ENCODE measurements at places on chromosomes 6 and 20.

GRCh38 chr20:61573415-61574305 lies 321.6 kb downstream of the CDH4 start:
- no peak for DNase-seq

DNA sequence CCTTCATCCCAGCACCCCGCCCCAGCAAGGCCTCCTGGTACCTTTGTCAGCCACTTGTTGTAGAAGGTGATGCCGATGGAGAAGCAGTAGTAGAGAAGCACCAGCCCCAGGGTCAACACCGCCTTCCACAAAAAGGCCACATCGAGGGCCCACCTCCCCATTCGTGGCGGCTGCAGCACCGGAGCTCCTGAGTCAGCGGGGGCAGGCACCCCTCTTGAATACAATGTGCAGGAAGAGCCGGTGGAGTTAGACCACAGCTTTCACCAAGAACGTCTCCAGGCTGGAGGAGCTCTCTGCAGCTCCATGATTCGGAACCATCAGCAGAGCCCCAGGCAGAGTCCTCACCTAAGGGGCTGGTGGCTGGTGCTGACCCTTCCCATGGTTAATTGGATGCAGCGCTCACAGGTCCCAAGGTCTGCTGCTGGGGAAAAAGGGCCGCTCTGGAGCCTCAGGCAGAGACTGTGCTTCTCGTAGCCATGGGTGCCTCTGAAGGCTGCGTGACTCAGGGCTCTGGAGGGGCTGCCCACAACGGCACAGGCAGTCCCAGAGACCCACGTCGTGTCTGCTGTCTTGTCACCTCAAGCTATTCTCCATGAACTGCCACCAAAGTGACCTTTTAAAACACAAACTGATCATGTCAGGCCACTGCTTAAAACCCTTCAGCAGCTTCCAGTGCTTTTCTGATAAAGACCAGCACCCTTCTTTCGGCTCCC lies 47.9 kb downstream of the ELMO2 start:
- no peak for DNase-seq

DNA sequence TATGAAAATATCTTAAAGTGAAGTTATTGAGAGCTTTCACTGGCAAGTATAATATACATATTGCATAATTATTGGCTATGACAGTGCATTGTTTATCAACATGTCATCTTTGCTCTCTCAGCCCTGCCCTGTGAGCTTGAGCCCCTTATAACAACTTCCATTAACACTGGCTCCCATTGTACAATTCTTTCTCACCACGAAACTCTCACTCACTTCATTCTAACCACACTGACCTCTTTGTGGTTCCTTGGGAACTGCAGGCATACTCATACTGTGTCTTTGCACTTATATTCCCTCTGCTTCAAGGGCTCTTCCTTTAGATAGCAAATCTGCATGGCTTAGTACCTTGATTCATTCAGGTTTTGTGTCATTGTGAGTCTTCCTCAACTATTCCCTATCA lies 411.8 kb downstream of the CDKAL1 start:
- no peak for DNase-seq

GRCh38 chr6:106084106-106084988 lies 1.8 kb upstream of the PRDM1 start:
- no peak for DNase-seq

DNA sequence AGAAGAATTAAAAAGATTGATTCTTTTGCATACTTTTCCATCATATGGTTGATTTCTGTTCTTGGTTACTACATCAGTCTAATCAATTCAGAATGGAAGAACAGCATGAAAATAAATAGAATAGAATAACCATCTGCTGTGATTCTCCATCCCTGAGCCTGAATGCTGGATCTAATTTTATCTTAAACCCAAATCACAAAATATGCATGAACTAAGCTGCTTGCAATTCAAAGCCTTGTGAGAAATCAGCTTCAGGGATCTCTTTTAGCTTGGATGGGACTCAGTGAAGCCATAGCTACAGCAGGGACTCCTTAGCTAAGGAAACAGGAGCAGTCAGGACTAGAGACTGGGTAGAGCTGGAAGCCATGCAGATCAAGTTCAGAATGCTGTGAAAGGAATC lies 74.1 kb downstream of the TPBG start:
- no peak for DNase-seq

- no peak for DNase-seq
Measured at GRCh38 chr6:71333697-71334096, 45.1 kb downstream of the OGFRL1 start.

DNA sequence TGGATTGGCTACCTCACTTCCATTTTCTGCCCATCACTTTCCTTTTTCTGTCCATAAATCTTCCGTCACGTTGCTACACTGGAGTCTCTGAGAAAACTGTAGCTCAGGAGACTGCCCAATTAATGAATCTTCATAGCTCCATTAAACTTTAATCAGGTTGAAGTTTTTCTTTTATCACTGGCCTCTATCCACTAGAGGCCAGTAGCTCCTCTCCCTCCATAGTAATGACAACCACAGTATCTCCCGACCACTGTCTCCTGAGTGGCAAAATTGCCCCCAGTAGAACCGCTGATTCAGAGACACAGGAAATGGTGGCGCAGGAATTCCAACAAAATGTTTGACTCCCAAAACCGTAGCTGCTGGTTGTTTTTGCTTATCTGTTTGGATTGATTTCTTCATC lies 18.4 kb upstream of the DOK5 start:
- DNase-seq, result no peak

- no peak for DNase-seq
Measured at GRCh38 chr6:110392727-110393126, 22.6 kb downstream of the DDO start.

- DNase-seq, result no peak
Measured at GRCh38 chr20:15378151-15378550, 1040.7 kb upstream of the FLRT3 start.

GRCh38 chr20:21395666-21396598 lies 1.4 kb downstream of the NKX2-4 start:
- DNase-seq, result no peak

- DNase-seq, result no peak
Measured at GRCh38 chr6:108238322-108238721, 22.5 kb downstream of the SNX3 start.

GRCh38 chr6:142871910-142872331 lies 73.1 kb downstream of the HIVEP2 start:
- DNase-seq, result peak; percentile 38

- no peak for DNase-seq
Measured at GRCh38 chr20:62671765-62672164, 29.5 kb downstream of the SLCO4A1 start.

DNA sequence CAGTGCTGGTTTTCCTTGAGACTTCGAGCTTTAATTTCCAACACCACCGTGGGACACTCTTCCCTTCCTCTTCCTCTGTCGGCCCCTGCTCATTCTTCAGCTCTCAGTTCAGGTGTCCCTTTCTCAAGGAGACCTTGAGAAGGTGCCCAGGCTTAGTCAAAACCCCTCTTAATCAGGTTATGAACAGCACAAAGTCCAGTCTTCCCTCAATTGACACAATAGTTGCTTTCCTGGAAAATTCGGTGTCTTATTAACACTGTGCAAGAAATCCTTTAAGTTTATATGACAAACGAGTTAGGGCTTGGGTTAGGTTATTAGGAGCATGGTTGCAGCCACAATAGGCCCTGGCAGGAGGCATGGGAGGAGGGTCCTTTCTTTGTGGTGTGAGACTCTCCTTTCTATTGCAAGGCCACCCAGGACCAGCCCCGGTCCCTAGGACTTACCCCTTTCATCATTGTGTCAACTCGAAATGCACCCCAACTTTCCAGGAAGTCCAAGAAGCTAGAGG lies 1.5 kb upstream of the NSFL1C start:
- no peak for DNase-seq

- DNase-seq, result no peak
Measured at GRCh38 chr6:337805-338368, 45.6 kb downstream of the DUSP22 start.

DNA sequence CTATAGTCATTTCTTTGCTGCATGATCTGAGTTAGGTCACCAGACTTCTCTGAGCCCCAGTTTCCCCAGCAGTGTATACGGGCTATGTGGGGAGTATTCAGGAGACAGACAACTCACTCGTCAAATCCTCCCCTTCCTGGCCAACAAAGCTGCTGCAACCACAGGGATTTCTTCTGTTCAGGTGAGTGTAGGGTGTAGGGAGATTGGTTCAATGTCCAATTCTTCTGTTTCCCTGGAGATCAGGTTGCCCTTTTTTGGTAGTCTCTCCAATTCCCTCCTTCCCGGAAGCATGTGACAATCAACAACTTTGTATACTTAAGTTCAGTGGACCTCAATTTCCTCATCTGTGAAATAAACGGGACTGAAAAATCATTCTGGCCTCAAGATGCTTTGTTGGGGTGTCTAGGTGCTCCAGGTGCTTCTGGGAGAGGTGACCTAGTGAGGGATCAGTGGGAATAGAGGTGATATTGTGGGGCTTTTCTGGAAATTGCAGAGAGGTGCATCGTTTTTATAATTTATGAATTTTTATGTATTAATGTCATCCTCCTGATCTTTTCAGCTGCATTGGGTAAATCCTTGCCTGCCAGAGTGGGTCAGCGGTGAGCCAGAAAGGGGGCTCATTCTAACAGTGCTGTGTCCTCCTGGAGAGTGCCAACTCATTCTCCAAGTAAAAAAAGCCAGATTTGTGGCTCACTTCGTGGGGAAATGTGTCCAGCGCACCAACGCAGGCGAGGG lies 594 bp upstream of the CDKN1A start:
- no peak for DNase-seq

- DNase-seq, result no peak
Measured at GRCh38 chr20:53303413-53303760, 290.3 kb downstream of the ZNF217 start.

GRCh38 chr20:58637466-58638213 lies 13.4 kb upstream of the STX16 start:
- no peak for DNase-seq

DNA sequence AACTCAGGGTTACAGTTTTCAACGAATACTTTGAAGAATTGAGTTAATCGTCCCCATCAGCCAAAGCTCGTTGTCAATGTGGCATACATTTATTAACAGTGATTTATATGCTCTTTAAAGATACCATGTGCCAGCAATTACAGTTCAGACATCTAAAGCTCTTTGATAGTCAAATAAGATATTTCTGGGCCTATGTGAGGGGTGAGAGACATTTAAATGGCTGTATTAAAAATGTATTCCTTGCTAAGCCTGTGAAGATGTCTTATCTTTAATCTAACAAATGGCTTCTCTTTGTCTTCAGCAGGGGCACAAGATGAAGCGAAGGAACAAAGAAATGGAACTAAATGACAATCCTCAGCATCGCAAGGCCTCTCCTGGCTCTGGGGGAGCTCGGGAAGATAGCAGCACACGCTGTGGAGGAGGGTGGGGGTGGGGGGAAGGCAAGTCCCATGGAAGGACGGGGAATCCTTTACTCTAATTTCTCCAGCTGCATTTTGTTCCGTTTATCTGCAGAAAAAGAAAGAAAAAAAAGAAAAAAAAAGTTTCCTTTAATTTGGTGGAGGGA lies 523.6 kb downstream of the KIF16B start:
- no peak for DNase-seq

DNA sequence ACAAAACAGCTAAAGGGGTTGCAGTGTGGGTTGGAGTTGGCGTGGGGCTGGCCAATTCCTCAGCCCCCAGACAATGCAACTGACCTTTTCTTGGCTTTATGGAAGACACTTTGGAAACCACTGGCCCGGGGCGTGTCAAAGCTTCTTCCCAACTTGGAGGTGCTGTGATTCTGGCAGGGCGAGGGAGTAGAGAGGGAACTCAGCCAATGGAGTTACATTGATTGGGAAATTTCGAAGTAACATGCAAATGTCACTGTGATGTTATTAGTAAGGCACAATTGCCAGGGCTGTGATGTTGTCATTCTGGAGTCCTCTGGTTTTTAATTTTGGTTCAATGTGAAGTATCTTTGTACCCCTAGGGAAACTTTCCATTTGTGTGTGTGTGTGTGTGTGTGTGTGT lies 41.5 kb upstream of the EPB41L1 start:
- DNase-seq, result no peak

GRCh38 chr6:79713701-79714322 lies 82.7 kb downstream of the SH3BGRL2 start:
- peak; percentile 5 for DNase-seq

DNA sequence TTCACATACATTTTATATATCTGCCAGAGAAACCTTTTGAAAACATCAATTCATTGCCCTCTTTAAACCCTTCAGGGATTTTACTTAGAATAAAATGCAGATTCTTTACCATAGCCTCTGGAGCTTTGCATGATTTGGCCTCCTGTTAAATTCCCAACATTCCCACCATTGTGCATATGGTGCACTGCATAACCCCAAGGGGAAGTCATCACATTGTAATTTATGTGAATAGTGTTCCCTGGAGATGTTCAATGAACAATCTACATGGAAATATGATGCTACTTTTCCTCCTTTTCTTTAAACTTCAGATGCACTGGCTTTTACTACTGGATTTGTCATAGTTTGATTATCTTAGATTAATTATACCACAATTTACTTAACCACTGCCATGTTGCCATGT lies 94.7 kb downstream of the PHF3 start:
- no peak for DNase-seq

GRCh38 chr6:107491138-107491609 lies 1.3 kb downstream of the SOBP start:
- no peak for DNase-seq

- no peak for DNase-seq
Measured at GRCh38 chr6:111731456-111732195, 125.9 kb upstream of the TRAF3IP2 start.

GRCh38 chr20:62367136-62367632 lies at the start of gene LAMA5:
TSS of gene LAMA5 (minus strand) at chr20:62367312. CDS start at chr20:62367245, 67 bp downstream.
- no peak for DNase-seq

GRCh38 chr6:25320459-25320858 lies 41.3 kb downstream of the CARMIL1 start:
- DNase-seq, result no peak

- DNase-seq, result no peak
Measured at GRCh38 chr20:38307371-38308046, 3.6 kb downstream of the BPI start.

GRCh38 chr6:163415620-163416556 lies 1.4 kb downstream of the QKI start:
- no peak for DNase-seq

- DNase-seq, result no peak
Measured at GRCh38 chr6:35620706-35621105, 68.0 kb downstream of the FKBP5 start.

GRCh38 chr6:117890172-117890571 lies 16.9 kb upstream of the SLC35F1 start:
- DNase-seq, result no peak

DNA sequence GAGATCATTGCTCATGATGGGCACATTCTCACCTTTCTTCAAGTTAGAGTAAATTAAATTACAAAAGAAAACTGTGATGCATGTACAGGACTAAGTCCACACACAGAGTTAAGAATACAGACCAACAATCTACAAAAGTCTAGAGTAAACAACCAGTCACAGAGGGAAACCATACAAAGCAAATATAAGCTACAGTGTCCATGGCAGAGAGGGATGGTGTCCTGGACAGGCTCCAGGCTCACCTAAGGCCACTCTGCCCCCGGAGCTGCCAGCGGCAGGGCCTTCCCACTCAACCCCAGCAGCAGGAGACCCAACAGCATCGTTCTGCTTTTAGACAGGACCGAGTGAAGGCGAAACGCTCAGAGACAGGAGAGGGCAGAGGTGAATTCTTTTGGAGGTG lies 16.0 kb downstream of the PDE10A start:
- DNase-seq, result no peak

- DNase-seq, result peak; percentile 23
Measured at GRCh38 chr6:36593569-36594028, 563 bp upstream of the SRSF3 start.

- no peak for DNase-seq
Measured at GRCh38 chr6:53500095-53500494, 44.8 kb downstream of the GCLC start.

All from stimulated activated CD8-positive, alpha-beta memory T cell treated with anti-CD3 and anti-CD28 coated beads, Interleukin-4, amount 100 ng/mL, for 1 hour (primary cell).